ENCODE measurements at places on chromosomes 1 and 21. TPM values are rescaled to one million over a fixed set of nuclear protein-coding genes. Genes with fewer than 3 reads are reported as not detected.

- no peak for DNase-seq
These were observed 57.4 kb downstream of the PTPRC start for GRCh38 chr1:198696211-198696610.

The C1QA gene
- total RNA-seq, result 0.22 TPM

DNA sequence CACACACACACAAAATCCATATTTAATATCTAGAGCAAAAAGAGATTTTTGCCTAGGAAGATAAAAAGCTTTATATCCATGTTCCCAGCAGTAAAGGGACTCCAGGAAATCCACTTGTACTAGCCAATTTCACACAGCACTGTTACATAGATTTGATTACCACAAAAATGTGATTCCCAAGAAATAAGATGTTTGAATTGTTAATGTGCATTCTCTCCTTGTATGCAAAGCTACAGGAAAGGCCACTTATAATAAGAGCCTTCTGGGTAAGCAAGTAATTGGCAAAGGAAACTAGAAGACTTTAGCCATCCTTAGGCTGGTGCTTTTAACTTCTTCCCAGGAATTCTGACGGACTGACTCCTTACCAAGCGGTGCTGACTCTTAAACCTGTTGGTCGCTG, 89.3 kb downstream of the LBR start:
- DNase-seq, result no peak

DNA sequence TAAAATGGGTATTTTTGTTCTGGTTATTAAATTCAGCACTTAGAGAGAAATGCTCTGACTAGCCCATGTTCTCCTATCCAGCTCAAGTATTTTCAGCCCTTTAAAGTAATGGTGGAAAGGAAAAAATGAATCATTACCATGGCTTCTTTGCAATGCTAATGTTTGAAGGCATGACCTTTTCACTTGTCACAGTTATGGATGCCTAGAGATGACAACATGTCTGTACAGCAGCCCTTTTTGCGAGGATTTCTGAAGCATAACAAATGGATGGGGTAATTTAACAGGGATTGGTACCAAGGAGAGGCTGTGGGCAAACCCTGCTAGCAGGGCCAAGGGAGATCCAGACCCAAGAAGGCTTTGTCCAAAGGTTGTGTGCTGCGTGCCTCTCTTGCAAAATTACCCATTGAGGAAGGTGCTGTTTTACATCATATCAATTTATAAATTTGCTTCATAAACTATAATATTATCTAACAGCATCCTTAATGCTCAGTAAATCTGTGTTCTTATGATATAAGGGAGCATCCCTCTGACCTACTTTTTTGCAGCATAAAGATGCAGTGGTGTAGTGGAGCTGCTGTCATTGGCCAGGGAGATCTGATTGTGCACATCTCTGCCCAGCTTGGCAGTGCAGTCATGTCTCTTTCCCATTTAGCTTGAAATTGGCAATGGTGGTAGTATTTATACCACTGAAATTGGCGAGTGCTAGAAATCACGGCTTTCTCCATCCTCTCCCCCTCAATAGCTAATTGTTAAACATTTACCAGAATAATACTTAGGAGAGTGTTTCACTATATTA, 327.1 kb downstream of the PCP4 start:
- DNase-seq, result no peak

The AGO3 gene
- total RNA-seq, result 31.3 TPM

The PAQR6 gene
- 1.9 TPM for total RNA-seq

DNA sequence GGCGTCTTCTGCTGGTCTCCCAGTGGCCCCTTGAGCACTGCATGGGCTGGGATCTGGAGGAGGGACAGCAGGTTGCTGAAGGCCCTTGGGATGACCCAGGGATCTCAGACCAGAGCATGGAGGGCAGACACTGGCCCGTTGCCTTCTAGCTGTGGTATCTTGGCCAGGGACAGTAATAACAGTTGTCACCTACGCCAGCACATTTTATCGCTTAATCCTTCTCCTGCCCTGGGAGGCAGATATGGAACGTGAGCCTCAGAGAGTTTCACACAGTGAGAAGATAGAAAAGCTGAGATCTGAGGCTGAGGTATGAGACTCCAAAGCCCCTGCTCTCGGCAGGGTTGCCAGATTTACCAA, 40.1 kb upstream of the RD3 start:
- DNase-seq, result no peak

The INPP5B gene
- 25.1 TPM for total RNA-seq

The DISP1 gene
- 2.5 TPM for total RNA-seq

DNA sequence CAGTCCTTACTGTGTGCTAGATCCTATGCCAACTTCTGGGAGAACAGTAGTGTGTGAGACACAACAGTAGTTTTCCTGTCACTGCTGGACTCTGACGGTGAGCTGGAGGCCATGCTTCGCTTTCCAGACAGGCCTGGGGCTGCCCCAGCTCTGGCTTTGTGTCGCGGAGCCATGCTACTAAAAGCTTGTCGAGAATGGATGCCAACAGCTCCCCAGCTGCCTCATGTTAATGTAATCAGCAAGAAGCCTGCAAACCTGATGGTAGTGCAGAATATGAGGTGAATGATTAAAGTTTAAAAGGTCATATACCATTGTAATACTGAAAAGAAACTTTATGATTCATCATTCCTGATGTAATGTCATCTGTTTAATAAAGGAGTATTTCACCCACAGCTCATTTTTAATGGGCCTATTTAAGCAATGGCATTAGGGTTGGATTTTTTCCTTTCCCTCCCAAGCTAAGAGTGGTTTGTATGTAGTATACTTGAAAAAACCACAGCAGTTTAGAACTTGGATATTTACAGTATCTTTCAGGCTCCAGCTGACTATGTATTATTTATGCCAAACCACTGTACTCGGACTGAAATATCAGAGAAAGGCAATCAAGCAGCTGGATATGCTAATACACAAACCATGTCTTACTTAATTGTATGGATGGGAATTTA, 343.0 kb downstream of the NUF2 start:
- DNase-seq, result no peak

GRCh38 chr1:64476251-64476952, 6.5 kb downstream of the CACHD1 start:
- no peak for DNase-seq

- no peak for DNase-seq
These were observed 7.5 kb upstream of the C2CD2 start for GRCh38 chr21:41961282-41961701.

GRCh38 chr1:42824481-42825035, 7.4 kb upstream of the SVBP start:
- no peak for DNase-seq

DNA sequence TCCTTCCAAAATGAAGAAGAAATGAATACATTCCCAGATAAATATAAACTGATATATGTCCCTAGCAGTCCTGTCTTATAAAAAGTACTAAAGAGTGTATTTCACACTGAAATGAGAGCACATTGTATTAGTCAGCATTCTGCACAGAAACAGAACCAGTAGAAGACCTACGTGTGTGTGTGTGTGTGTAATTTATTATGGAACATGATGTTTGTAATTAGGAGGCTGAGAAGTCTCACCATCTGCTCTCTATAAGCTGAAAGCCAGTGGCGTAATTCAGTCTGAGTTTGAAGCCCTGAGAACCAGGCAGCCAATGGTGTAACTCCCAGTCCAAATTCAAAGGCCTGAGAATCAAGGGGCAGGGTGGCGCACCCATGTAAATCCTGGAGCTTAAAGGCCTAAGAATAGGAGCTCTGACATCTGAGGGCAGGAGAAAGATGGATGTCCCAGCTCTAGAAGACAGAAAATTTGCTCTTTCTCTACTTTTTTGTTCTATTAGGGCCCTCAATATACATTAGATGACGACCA, 146.5 kb upstream of the LYPLAL1 start:
- no peak for DNase-seq

The LCE3D gene
- not detected for total RNA-seq

DNA sequence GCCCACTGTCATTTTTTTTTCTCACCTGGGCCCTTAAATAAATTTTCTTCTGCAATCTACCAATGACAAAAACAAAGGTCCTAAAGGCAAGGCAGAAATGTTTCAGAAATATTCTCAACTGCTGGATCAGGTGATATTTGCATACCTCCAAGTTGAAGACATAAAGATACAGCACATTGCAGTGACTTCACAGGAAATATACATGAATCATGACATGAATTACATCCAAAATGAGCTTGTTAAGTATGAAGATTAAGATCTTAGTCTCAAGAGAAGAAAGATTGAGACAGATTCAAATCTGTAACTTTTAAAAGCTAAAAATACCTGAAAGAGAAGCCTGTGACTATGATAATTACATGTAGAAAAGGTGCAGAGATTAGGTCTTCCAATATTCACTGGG, 207.8 kb downstream of the SIPA1L2 start:
- DNase-seq, result no peak

The GBP7 gene
- total RNA-seq, result 0.09 TPM

GRCh38 chr1:53697721-53698383, 41.1 kb downstream of the GLIS1 start:
- no peak for DNase-seq

- DNase-seq, result peak; percentile 41
These were observed 38.4 kb downstream of the TAS1R2 start for GRCh38 chr1:18820791-18821641.

GRCh38 chr21:45818276-45818903, 163.2 kb upstream of the COL6A1 start:
- no peak for DNase-seq

DNA sequence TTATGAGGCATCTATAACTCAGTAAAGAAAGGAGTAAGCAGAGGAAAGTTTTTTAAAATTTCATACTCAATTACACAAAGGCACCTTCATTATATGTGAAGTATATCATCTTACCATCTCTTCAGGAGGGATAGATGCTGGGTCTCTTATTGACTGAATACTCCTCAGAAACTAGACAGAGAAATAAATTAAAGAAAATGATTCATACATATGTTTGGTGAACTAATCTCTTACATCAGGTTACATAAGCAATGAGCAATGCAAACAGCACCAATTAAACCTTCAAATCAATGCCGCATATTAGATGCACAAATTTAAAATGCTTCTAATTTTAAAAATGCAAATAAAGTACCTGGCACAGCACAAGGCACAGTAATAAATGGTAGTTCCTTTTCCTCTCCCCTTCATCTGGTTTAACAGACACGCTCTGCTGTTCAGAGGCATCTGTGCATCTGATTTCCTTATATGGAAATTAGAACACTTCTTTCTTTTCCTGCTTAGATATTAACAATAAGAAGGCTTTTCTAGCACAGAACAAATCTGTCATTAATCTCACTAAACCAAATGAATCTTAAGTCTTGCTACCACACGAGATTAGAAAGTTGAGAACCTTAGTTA, 20.0 kb downstream of the SCYL3 start:
- no peak for DNase-seq

GRCh38 chr1:164308101-164308500, 250.9 kb upstream of the PBX1 start:
- no peak for DNase-seq

The CCDC185 gene
- total RNA-seq, result not detected

GRCh38 chr1:239733995-239734394, 347.6 kb downstream of the CHRM3 start:
- no peak for DNase-seq

GRCh38 chr1:228366062-228366865, 40.4 kb downstream of the TRIM11 start:
- DNase-seq, result no peak

The STUM gene
- total RNA-seq, result not detected

- no peak for DNase-seq
These were observed 277.6 kb downstream of the PLPP3 start for GRCh38 chr1:56301791-56302190.

The QSOX1 gene
- 33.3 TPM for total RNA-seq

DNA sequence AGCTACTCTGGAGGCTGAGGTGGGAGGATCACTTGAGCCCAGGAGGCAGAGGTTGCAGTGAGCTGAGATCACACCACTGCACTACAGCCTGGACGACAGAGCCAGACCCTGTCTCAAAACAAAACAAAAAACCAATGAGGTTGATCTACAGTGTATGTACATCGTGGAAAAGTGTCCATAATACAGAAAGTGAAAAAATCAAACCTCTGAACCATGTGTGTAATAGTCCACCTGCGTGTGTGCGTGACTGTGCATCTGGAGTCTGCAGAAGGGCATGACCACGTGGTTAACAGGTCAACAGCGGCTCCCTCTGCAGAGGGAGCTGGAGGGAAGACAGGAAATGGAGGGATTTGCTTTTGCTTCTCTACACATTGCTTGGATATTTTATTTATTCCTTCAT, 32.4 kb upstream of the ENO1 start:
- DNase-seq, result no peak

DNA sequence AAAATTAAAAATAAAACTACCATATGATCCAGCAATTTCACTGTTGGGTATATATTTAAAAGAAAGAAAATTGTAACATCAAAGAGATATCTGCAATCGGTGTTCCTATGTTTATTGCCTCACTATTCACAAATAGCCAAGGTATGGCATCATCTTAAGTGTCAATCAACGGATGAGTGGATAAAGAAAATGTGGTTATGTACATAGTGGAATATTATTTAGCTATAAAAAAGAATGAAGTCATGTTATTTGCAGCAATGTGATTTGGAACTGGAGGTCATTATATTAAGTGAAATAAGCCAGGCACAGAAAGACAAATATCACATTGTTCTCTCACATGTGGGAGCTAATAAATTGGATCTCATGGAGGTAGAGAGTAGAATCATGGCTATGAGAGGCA, 76.3 kb downstream of the RD3 start:
- DNase-seq, result no peak

DNA sequence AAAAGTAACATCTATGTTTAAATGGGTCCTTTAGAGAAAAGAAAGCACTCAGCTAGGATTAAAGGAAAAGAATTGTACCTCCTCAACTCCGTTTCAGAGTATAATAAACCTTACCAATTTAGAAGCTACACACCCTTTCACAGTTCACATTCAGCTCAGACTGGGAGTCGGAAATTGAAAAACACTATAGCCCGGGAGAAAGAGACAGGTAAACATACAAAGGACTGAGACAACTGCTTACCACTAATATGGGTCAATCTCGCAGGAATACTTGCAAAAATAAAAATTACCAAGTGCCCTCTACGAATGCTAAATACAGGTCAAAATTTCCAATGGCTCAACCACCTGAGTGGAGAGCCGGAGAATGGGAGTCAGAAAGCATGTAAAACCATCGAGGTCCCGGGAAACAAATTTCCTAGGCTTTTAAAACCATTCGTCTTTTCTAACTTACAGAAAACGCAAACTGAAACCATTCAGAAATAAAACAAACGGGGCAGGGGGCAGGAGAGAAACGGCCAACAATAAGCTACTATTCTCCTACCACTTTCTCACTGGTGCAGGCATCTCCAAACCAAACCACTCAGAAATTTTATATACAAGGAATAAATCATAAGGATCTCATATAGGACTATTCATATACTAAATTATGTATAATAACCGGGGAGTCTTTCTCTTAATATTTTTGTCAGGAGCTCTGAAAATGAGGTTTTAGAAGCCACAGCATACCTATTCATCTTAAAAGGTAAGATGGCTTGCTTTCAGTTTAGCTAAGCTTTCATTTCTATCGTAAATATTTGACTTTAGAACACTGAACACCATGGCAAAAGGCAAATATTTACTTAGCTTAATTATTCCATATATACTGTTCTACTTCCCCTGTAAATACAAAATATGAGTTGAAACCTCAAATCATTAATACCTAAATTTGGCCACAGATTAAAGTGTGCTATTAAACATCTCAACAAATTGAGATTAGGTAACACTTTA, 136.5 kb downstream of the RERE start:
- DNase-seq, result no peak
